Esophagus muscularis mucosa (tissue), 4 donors: ENCODE measurements at places on chromosomes 12 and 14.

GRCh38 chr12:94208622-94208966 is 60.2 kb downstream of the PLXNC1 start:
- DNase-seq = no peak

DNA sequence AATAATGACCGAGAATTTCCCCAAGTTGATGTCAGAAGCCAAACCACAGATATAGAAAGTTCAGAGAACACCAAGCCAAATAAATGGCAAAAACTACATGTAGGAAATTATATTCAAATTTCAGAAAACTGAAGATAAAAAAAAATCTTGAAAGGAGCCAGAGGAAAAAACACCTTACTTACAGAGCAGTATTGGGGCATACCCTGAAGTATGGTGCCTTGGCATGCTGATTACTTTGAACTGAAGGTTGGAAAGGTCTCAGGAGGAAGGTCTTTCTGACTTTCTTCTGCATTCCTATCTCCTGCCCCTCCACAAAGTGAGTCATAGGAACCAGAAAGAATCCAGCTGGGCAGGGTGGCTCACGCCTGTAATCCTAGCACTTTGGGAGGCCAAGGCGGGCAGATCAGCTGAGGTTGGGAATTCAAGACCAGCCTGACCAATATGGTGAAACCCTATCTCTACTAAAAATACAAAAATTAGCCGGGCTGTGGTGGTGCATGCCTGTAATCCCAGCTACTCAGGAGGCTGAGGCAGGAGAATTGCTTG is 8.8 kb upstream of the FGF6 start:
- DNase-seq = no peak

- DNase-seq = no peak
Measured at GRCh38 chr12:25395227-25395626, 144.5 kb upstream of the KRAS start.

DNA sequence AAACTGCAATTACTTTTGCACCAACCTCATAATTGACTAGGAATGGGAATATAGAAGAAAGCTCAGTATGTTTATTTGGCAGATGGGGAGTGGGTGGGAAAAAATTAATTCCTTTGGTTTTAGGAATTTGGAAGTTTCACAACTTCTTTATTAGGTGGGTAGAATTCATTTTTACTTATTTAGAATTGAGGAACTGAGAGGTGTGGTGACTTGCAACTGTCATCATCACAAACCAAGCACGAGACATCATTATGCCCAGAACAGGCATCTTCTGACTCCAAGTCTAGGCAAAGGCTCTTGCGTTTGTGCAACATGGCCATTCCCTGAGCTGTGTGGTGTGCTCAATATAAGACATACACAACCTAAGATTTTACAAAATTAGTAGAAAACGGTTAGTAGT is 380.0 kb downstream of the ATP23 start:
- no peak for DNase-seq

DNA sequence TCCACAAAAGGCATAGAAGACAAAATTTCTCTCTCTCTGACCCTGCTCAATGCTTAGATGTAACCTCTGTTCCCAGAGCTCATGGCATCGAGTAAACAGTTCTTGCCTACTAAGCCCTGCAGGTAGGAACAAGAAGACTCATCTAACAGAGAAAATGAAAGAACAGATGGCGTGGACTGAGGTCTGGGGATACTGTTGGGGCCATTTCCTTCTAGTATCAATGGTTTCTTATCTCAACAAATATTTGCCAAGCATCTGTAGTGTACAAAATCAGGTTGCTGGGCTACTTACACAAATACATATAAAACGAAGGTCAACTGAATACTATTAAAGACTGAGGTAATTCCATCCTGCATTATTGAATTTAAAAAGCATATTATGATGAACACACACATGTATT is 93.3 kb downstream of the RIMBP2 start:
- DNase-seq = no peak
